ENCODE measurements at places on chromosomes 2 and 18.

- DNase-seq: no peak
These were observed 4.7 kb downstream of the ARMC9 start for GRCh38 chr2:231203087-231203486.

DNA sequence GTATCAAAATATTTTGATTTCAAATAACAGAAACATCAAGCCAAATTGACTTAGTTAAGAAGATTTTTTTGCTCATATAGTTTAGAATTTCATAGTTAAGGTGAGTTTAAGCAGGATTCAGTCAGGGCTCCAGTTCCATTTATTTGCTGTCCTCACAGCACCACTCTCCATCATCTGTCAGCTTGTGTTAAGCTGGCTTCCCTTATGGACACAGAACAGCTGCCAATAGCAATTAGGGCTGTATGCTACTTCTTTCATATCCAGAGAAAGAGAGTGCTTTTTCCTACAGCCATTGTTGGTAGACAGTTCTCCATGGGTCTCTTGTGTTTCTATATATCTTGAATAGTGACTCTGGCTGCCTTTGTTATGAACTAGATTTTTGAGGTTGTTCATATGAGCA, 95.4 kb upstream of the CYP20A1 start:
- DNase-seq: no peak

DNA sequence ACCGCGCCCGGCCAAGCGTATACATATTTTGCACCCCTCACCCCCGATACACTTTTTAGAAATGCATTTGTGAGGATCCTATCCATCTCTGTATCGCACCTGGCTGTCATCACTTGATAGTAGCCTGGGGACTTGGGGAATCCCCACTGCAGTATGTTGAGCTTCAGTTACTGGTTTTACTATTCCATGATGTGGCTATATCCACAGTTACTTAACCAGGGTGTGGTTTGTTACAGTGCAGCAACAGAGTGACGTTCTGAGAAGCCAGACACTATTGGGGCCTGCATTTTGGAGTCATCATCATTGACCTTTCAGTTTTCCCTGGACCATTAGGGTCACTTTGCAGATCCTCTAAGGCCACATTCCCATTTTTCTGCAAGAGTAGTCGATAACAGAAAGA, 212.7 kb downstream of the AGAP1 start:
- DNase-seq: no peak

DNA sequence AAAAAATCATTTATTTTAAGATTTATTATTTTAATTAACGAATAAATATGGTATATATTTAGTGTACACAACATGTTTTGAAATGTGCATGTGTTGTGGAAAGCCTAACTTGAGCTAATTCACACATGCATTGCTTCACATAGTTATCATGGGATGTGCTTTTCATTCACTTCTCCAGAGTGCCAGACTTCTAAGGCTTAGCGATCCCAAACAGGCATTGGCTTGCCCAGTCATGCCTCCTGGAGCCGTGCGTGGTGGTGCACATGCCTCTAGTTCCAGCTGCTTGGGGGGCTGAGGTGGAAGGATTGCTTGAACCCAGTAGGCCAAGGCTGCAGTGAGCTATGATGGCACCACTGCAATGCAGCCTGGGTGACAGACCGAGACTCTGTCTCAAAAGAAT, 40.5 kb downstream of the ARHGEF4 start:
- DNase-seq: no peak

DNA sequence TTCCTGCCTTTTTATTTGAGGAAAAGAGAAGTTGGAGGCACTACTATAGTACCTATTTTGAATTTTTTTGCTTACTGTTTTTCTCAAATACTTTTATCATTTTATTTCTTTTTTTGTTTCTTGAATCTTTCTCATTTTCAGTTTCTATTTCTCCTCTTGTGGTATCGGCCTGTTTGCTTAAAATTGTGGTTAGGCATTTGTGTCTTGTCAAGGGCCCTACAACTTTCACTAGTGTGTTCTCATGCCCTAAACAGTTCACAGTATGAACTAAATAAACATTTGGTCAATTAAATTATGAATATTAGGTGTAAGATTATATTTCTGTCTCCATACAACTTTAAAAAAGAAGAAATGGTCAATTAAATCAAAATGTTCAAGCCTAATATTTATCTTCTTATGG, 613.5 kb downstream of the MBD2 start:
- DNase-seq: no peak

DNA sequence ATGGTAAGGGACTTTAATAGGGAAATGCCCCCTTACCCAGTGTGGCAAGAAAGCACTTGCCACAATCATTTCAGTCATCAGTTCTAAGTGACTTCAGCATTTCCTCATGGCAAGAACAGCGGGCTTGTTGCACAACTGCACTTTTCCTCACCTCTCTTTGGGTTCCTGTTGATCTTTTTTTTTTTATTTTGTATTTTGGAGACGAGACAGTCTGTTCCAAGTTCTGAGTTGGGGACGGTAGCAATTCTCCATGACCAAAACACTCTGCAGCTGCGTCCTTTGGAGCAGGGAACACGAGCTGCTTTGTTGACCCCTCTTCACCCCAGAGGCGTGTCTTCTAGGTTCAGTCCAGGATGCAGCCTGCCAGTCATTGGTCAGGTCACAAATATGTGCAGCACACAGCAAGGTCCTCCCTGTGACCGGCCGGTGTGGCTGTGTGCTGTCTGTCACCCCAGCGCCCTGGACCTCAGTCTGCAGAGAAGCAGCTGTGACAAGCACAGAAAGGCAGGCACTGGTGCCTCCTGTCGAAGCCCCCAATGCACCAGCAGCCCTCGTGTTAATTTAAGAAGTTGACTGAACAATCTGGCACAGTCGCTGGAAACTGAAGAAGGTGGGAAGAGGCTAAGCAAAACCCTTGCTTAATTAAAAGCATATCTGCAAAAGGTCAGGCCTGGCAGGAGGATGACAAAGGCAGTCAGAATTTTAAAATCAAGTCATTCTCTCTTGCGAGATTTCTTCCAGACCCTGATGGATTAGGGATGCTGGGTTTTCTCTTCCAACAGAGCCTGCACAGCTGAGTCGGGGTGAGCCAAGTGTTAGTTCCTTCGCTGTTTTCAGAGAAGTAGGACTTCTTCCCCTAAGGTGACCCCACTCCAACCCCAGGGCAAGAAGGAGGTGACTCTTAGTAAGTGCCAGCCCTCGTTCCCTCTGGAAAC, 96.7 kb upstream of the COPS8 start:
- DNase-seq: no peak

DNA sequence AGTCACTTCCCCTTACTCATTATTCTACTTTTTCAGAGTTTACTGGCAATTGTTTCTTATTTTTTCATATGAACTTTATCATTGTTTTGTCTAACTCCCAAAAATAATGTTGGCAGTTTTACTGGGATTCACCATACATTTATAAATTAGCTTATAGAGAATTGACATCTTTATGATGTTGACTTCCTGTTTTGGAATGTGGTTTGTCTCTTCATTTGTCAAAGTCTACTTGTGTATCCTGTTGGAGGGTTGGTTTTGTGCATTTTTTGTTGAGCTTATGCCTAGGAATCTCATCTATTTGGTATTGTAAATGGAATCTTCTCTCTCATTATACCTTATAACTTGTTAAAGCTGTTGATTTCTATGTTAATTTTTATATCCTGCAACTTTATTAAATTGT, 16.4 kb downstream of the EPC2 start:
- no peak for DNase-seq

DNA sequence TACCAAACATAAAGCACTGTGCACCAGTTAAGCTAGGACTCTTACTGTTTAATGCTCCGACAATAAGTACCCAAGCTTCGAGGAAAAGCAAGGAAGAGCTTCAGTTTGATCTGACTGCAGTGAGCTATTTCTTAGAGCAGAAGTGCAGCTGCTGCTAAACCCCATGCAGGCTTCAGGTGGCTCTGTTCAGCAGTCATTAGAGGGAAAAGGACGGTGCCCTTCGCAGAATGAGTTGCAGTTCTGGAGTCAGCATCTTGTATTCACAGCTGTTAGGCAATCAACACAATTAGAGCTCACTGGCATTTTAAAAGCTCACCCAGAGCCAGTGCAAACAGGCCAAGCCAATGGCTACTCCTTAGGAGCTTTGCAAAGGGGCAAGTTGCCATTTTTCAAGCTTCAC, 1.5 kb upstream of the CERKL start:
- no peak for DNase-seq

DNA sequence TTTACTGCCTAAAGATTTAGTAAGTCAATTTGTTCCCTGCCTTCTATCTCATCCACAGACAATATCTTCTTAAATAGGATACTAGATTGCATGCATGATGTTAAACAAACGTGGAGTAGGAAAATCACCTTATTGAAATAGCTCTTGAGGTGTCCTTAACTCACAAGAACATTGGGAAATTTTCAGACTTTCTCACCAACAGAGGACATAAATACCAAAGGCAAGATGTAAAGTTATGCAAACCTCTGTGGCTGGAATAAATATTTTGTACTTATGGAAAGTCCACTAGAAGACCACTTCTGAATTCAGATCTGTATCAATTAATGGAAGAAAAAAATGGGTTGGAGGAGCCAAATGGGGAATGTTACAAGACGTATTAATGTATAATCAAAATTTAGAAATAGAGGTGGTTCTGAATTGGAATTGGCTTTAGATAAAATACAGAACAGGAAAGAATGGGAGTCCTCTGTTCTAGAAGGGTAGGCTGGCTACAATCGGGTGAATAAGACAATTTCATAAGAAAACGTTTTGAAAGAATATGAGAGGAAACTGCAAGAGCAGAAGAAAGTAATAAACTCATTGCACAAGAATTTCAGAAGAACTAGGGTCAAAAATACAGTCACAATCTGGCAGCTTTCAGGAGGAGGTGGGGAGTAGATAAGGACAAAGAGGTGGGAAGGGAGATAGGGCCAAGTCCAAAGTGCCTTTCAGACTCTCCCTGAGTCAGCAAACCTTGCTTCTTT, 69.3 kb upstream of the FN1 start:
- no peak for DNase-seq

DNA sequence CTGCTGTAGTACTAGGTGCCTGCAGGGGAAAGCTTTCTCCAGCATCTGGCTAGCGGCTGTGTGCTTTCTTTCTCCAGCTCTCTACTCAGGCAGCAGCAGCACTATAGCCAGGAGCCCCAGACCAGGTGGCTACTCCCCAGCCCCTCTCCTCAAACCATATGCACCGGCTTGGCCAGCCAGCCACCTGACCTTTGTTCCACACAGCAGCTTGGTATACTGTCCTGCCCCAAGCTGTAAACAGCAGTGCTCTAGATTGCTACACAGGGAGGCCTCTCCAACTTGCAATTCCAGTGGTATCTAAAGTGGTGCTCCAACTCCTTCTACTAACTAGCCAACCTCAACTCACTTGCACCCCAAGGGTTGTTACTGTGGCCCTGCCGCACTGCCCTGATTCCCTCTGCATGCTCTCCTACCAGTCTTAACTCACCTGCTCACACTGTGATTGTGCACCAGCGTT, 19.6 kb downstream of the LDAH start:
- no peak for DNase-seq

- no peak for DNase-seq
These were observed 11.3 kb upstream of the PXDN start for GRCh38 chr2:1755436-1756191.

GRCh38 chr2:220512419-220512818, 885.0 kb downstream of the SLC4A3 start:
- no peak for DNase-seq

DNA sequence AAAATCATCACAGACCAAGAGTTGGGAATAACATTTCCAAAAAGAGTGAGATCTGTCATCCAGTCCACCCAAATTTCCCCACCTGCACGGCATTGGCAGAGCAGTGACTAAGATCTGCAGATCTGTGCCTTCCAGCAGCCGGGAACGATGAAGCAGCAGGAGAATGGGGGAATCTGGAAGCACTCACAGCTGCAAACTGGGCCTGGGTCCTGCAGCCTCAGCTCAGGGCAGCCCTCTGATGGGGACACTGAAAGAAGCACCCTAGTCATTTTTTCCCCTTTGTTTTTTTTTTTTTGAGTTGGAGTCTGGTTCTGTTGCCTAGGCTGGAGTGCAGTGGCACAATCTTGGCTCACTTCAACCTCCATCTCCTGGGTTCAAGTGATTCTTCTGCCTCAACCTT, 4.4 kb upstream of the SAG start:
- DNase-seq: no peak

GRCh38 chr2:85705680-85706039, 11.5 kb downstream of the GNLY start:
- no peak for DNase-seq

DNA sequence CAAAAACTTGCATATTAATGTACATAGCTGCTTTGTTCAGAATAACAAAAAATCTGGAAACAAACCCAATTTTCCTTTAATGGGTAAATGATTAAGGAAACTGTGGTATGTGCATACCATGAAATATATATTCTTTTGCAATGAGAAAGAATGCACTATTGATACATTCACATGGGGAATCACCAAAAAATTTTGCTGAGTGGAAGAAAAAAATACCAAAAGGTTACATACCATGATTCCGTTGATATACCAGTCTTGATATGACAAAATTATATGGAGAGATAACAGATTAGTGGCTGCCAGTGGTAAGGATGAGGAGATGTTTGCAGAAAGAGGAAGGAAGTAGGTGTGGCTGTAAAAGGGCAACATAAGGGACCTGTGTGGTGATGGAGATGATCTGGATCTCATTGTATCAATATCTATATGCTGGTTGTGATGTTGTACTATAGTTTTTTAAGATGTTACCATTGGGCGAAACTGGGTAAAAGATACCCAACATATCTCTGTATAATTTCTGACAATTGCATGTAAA, 54.6 kb upstream of the BCL2L11 start:
- DNase-seq: no peak

GRCh38 chr18:48868468-48869466, 82.0 kb downstream of the SMAD7 start:
- no peak for DNase-seq

DNA sequence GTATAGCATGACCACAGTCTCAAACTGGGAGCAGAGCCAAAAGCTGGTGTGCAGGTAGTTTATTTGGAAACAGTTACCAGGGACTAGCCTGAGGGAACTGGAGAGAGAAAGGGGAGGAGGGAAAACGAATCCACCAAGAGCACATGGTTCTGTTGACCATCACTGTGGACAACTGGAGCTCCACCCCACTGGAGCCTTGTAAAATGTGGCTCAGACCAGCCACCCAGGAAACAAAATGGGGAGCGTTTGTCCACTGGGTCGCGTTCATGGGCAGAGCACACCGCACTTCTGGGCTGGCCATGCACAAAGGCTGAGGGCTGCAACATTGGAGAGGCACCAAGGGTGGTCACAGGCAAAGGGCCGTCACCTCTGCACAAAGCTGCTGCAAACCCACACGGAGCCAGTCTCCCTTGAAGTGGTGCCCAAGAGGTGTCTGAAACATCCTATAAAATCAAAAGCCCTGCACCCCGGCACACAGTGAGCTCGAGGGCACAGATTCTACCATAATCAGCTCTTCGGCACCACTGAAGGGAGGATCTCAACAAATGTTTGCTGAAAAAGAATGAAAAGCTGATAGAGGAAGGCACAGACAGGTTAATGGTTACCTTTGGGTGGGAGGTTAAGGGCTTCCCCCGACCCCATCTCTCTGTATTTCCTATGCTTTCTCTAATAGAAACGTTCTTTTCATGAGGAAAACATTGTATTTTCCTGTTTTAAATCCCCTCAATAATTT, 192.9 kb downstream of the INHBB start:
- DNase-seq: no peak

Measured in head of caudate nucleus (tissue), 42 donors.